ENCODE measurements at places on chromosomes 3 and 15. TPM values are rescaled to one million over a fixed set of nuclear protein-coding genes. Genes with fewer than 3 reads are reported as not detected.

DNA sequence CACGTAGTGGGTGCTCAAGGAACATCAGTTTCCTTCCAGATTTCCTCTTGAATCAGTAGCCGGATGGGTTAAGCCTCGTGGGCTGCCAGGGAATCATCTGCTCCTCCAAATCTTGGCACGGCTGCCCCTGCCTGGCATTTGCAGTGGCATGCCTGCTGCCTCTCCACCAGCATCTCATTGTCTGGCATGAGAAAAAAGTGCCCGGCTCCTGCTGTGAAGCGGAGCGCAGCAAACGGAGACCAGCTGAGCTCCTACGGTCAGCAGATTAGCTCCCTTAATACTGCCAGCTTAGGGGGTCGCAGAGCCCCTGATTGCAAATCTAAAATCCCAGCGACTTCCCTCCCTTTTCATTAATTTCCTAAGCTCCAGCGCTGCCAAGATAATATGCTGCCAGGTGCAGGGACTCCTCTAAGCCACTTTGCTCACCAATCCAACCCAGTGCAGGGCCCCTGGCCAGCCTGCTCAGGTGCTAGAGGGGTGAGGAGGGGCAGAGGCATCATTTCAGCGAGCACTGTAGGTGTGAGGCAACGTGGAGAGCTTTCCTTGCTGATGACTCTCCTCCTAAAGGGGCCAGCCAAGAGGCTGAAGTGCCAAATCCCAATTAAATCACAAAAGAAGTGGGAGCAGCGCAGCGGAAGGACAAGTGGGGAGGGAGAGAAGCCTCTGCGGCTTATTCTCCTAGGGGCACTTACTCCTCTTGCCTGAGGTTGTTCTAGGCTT lies 49.6 kb upstream of the ST8SIA2 start:
- DNase-seq: no peak

The DGKG gene
- total RNA-seq: 0.14 TPM

The EPB42 gene
- not detected for total RNA-seq

- DNase-seq: peak; percentile 34
Measured at GRCh38 chr3:42654331-42655201, 1.1 kb downstream of the ZBTB47 start.

The CEP70 gene
- 11.2 TPM for total RNA-seq

DNA sequence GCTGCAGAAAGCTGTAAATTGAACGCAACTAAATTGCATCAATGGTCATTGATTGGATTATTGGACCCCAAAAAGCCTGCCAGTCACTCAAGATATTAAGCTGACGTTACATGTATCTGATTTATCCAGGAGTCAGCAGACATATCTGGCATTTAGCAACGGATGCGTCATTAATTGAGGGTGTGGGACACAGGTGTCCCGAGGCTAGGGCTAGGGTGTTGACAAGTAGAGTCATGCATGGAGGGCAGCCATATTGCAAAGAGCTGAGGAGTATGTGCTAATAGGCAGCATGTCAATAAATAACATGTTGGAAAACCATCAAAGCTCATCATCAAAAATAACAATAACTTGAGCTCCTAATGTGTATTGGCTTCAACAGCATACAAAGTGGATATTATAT lies 234.5 kb upstream of the GOLGA6L4 start:
- DNase-seq: no peak

DNA sequence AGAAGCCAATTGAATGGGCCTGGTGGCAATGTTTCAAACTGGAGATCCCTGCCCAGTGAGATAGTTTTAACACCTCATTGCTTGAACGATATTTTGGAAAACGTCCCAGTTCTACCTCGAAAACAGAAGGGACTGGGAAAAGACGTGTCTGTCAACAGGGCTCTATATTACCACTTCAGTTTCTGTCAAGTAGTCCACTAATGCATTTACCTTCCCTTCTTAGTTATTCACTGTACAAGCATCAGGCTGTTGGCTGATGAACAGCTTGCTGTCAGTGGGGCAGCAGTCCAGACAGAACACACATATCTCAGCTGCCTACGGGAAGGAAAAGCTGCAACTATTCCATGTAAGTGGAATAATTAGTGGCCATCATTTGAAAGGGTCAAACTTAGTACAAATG lies 794.7 kb upstream of the GBE1 start:
- DNase-seq: no peak

- no peak for DNase-seq
Measured at GRCh38 chr15:91040856-91041255, 18.5 kb upstream of the VPS33B start.

GRCh38 chr15:64855205-64855975 lies 13.7 kb downstream of the PLEKHO2 start:
- DNase-seq: no peak

DNA sequence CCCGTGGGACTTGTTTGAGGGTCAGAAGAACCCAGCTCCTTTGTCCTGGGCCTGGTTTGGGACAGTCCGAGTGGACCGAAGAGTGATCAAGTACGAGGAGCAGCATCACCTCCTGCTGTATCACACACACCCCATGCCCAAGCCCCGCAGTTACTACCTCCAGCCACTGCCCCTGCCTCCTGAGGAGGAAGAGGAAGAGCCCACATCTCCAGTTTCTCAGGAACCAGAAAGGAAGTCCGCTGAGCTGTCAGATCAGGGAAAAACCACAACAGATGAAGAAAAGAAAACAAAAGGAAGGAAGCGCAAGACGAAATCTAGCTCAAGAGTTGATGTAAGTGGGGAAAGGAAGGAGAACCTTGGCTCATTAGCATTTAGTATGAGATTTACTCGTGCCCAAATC lies 3.3 kb upstream of the P2RY12 start:
- no peak for DNase-seq

- DNase-seq: no peak
Measured at GRCh38 chr15:31571676-31572075, 245.0 kb downstream of the KLF13 start.

DNA sequence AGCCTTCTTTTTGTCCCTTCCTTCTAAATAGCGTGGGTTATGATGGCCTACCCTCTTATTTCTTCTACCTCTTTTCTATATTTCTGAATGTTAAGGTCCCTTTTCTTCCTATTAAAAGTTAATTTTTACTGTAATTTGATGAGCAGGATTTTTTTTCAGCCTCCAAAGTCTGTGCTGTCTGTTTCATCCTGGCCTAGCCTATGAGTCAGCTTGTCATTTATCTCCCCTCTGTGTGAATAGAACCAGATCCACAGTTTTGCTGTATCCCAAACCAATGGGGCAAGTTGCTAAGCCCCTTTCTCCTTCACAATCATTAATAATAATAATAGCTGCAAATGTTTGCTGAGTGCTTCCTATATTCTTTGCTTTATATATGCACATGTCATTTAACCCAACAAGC lies 18.1 kb upstream of the C3orf38 start:
- no peak for DNase-seq

DNA sequence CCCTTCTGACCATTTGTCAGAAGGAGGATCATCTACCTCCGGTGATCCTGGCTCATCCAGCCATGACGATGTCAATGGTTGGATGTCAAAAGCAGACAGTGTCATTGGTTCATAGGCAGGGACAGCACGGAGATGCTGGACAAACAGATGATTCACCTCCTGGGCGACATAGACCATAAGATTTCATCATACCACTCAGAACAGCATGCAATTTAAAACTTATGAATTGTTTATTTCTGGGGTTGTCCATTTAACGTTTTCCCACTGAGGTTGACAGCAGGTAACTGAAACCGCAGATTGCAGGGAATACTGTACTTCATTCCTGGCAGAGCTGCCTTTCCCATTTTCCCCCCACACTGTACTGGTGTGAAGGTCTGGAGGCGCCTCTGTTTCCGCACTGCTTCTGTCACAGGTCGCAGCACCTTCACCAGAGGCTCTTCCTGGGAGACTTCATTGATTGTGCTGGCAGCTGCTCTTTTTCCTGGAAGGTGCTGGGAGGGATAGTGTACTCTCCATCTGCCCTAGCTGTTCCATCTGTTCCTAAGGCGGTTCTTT lies 32.5 kb upstream of the TMOD3 start:
- DNase-seq: no peak

The KNG1 gene
- total RNA-seq: not detected

DNA sequence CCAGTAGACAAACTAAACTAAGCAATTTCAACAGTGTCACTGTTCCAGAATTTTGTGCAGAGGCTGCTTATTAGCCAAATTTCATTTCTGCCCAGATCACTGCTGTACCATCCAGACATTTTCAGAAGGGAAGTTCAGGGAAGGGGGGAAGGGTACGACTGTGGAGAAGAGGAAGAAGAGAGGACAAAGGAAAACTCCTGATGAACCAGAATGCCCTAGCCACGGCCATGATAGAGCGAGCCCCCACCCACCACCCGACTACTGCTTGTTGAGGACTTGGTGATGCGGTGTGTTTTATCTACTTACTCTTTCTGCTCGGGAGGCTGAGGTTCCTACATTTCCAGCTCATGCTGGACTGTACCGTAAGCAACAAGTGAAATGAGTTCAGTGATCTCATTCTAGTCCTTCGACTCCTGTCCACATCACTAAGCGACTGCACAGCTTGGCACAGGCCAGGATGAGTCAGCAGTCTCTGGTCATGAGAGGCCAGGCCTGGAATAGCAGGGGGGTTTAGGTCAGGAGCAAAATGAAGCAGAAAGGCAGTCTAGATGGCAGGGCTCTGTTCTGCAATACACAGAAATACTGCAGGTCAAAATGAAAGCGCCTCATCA lies 330.8 kb downstream of the TIGIT start:
- DNase-seq: peak; percentile 3

- no peak for DNase-seq
Measured at GRCh38 chr3:183895296-183895695, 10.6 kb upstream of the PARL start.

The CNTN6 gene
- not detected for total RNA-seq

The TCF12 gene
- 59.4 TPM for total RNA-seq

DNA sequence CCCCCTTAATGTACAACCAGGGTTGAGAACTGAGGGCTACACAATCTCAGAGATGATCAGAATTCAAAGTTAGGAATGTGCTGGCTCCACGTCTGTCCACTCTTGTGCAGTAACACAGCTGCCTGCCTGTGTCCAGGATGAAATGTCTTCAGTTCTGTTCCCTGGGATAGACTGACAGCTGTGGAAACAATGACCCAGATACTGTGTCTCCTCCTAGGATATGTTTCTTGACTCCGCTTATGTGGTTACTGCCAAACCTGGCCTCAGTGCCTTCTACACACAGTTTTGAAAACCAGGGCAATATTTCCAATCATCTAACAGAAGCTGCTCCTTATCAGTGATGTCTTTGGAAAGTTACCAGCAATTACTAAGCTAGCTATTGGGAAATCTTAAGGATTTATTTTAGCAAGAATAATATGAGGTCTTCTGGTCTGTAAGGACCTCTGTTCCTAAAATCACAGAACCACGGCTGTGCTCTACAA lies 67.6 kb downstream of the NOX5 start:
- DNase-seq: no peak

- no peak for DNase-seq
Measured at GRCh38 chr3:187954873-187955586, 198.9 kb upstream of the LPP start.

The EFHB gene
- 0.87 TPM for total RNA-seq

- no peak for DNase-seq
Measured at GRCh38 chr3:161401389-161401788, 30.1 kb upstream of the SPTSSB start.

DNA sequence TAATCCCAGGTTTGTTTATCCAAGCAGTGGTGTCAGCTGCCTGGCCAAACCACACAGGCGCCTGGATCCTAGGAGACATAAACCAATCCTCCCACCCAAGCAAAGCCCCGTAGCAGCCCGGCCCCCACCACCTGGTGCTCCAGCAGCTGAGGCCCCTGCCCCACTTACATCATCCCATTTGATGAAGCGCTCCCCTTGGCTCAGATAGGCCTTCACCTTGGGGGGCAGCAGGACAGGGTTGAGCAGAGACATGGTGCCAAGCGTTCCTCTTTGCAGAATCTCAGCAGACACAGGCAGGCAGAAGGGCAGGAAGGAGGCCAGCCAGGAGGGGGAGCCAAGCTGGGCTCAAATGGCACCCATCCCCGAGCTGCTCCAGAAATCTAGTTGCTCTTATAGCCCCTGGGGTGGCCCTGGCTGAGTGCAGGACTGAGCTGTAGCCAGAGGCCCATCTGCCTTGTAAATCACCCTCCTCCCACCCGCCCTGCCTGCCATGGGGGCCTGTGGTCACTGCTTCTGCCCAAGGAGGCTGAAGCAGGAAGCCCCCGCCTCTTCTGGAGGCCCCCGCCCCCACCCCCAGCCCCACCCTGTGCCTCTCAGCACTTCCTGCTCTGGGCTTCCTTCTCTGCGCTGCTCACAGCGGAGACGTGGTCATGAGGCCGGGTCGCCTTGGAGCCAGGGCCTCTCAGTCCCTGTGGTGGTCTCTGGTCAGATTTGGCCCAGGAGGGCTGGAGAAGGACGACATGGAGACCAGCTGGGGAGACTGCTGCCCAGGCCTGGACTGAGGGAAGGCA lies at the start of gene PLCB2:
Gene PLCB2, minus strand, starts transcription at position 515 of the 791 bp plus-strand sequence. Its CDS starts 263 bp downstream, at position 252.
- DNase-seq: peak; percentile 71

The CMTM8 gene
- total RNA-seq: 5.4 TPM

DNA sequence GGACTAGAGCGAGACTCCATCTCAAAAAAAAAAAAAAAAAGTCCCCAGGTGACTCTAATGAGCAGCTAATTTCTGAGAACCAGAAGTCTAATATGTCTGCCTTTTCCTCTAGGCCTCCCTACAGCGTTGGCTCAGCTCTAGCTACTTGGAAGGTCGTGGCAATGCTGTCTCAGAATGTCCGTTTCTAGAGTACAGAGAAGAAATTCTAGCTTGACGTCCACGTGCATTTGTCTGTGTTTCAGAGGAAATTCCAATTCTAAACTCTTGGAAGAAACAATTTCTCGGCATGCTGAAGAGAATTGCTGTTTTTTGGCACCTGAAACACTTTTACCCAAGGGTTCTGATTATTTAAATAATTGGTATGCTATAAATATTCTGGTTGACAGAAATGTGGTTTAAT lies 78.8 kb downstream of the SOX2 start:
- DNase-seq: no peak

The ZNF660 gene
- 0.94 TPM for total RNA-seq

The NUSAP1 gene
- total RNA-seq: 165 TPM

GRCh38 chr3:150005243-150006112 lies 34.8 kb upstream of the PFN2 start:
- no peak for DNase-seq

The NR2E3 gene
- not detected for total RNA-seq

The PTPRG gene
- total RNA-seq: 0.16 TPM

The PRR20G gene
- not detected for total RNA-seq

- DNase-seq: no peak
Measured at GRCh38 chr15:82086243-82086995, 40.6 kb upstream of the MEX3B start.

All from activated naive CD8-positive, alpha-beta T cell treated with anti-CD3 and anti-CD28 coated beads for 36 hours (primary cell).